ENCODE measurements at places on chromosomes 2 and 18. TPM values are rescaled to one million over a fixed set of nuclear protein-coding genes. Genes with fewer than 3 reads are reported as not detected.

- no peak for DNase-seq
Measured at GRCh38 chr2:3108105-3108504, 269.5 kb downstream of the EIPR1 start.

DNA sequence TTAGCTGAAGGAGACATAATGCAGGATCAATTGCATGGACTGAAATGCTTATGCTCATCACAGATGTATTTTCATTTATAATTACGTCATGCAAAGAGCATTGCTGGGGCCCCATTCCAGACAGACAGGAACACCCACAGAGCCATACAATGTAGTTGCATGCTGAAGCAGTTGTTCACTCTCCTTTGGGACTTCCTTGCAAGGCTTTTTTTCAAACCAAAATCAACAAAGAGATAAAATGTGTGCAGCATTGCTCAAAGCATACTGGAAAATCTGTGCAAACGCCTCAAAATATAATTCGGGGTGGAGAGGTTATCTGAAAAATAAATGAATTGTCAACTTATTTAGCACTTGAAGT, 463.2 kb downstream of the CDH2 start:
- DNase-seq: peak; percentile 92

DNA sequence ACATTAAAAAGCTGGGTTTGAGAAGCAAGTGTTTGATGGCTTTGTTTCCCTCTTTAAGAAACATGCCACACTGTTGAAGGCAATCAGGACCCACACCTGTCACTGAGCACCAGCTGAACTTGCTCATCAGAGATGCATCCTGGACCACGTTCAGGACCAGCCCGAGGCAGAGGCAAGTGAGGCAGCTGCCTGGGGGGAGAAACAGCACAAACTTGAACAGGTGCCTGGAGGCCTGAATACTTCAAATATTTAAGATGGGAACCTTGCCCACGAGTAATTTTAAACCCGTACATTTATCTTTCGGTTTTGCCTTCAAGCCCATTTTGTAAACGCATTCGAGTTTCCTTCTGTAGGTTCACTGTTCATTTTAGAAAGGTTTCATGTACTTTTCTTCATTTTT, 421.3 kb downstream of the NYAP2 start:
- DNase-seq: no peak

DNA sequence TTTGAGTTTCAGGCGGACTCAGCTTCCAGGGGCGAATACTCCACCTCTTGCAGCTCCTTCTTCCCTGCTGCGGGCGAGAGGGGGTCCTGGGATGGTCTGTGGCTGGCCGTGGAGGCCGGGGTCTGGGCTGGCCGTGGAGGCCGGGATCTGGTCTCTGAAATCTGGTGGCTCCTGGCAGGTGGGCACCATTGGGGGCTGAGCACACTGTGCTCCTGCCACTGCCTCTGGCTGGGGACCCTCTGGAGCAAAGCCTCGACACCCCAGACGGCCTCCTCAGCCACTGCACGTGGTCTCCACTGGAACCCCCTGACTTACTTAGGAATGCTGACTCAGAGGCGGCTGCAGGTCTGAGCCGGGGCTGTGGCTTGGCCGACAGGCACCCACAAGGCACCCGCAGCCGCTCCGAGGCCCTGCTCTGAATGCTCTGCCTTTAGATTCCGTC, 100.1 kb upstream of the ALKAL2 start:
- no peak for DNase-seq

- DNase-seq: no peak
Measured at GRCh38 chr2:221600388-221600787, 28.3 kb upstream of the EPHA4 start.

GRCh38 chr2:19797871-19798270, 103.9 kb downstream of the TTC32 start:
- no peak for DNase-seq

The GPR45 gene
- not detected for total RNA-seq

The MRPL33 gene
- total RNA-seq: 63.0 TPM

DNA sequence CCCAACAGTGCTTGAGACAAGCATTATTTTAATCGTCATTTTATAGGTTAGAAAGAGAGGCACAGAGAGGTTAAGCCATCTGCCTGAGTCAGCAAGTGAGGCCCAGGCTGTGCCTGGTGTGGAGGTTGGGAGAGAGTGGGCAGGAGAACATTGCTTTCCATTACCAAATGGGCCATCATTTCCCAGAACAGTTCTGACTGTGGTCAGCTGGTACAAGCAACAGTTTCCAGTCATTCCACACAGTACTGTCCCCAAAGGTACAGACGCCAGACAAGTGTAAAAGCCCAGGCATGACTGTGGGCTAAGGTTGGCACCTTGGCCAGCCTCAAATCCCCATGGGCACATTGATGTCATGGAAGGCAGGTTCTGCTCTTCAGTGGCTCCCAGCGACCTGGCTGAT, 98.2 kb upstream of the LCLAT1 start:
- DNase-seq: no peak

GRCh38 chr2:188956961-188957360, 17.2 kb upstream of the COL3A1 start:
- peak; percentile 75 for DNase-seq

The VWA3B gene
- total RNA-seq: not detected

The MMADHC gene
- 92.2 TPM for total RNA-seq

- no peak for DNase-seq
Measured at GRCh38 chr2:217988840-217989204, 14.0 kb downstream of the TNS1 start.

The PKP4 gene
- 56.4 TPM for total RNA-seq

The C1QL2 gene
- 0.10 TPM for total RNA-seq

DNA sequence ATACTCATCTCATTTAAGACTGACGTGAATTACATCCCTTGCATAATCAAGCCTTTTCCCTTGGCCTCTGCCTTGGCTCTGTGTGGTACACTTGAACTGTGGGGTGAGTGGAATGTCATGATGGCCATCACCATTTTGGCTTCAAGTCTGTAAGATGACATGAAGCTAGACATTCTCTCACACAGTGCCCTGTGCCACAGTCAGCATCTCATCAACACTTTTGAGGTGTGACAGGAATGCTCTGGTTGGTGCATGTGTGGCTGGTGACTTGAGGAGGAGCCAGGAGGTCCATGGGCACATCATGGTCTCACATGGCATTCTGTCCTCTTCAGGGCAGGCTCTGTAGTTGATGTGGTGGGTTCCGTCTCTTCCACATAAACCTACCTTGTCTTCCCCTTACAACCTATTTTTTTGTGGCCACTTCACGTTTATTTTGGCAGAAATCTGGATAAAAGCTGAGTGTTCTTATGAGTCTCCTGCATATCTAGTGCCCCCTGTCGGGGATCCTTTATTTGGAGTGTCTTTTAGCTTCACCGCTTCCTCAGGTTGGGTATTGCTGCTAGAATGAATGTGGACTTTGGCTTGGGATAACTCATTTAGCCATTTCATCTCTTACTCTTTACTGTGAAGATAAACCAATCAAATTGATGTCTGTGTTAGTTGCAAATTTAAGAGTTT, 28.1 kb downstream of the MAP4K4 start:
- no peak for DNase-seq

The TXNL1 gene
- total RNA-seq: 28.6 TPM

- no peak for DNase-seq
Measured at GRCh38 chr2:118669654-118670053, 177.8 kb downstream of the EN1 start.

DNA sequence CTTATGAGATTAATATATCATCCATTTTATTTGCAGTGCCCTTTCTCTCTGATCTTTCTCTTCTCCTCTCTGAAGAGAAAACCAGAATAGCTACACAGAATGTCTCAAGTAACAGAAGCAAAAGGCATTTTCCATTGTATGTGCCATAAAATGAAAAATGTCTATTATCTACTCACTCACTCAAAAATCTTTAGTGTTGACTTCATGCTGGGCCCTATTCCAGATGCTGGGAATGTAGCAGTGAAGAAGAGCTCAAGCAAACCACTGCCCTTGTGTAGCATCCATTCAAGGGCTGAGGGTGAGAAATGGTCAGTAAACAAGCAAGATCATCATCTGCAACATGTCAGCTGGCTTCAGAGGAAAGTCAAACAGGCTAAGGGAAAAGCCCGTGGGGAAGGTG, 427.7 kb downstream of the METTL4 start:
- peak; percentile 84 for DNase-seq

- DNase-seq: no peak
Measured at GRCh38 chr2:197661626-197662025, 13.8 kb downstream of the RFTN2 start.

DNA sequence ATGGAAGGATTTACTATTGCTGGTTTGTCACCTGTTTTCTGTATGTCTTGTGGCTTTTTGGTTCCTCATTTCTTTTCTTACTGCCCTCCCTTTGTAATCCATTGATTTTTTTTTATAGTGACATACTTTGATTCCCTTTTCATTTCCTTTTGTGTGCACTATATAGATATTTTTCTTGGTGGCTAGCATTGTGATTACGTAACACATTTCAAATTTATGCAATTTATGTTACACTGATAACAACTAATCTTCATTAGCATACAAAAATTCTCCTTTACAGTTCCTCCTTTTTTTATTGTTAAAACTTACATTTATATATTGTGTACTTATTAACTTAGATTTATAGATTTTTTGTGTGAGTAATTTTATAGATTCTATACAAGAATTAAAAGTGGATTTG, 80.6 kb downstream of the OTX1 start:
- no peak for DNase-seq

DNA sequence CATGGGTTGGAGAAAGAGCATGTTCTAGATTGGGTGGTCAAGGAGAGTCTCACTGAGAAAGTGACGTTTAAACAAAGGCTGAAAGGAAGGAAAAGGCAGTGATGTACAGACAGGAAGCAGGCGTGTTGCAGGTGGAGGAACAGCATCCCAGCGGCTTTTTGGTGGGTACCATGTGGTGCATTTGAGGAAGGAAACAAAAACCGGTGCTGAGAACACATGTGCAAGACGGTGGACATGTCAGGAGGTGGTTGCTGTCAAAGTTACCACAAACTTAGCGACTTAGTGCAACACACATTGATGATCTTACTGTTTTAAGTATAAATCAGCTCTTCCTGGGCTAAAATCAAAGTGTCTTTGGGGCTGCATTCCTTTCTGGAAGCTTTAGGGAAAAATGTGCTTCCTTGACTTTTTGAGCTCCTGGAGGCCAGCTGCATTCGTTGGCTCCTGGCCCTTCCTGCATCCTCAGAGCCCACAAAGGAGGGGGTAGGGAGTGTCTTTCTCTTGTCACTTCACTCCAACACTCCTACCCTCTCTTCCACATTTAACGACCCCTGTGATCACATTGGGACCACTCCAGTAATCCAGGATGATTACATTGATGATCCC, 380.6 kb downstream of the FBXO15 start:
- DNase-seq: no peak

DNA sequence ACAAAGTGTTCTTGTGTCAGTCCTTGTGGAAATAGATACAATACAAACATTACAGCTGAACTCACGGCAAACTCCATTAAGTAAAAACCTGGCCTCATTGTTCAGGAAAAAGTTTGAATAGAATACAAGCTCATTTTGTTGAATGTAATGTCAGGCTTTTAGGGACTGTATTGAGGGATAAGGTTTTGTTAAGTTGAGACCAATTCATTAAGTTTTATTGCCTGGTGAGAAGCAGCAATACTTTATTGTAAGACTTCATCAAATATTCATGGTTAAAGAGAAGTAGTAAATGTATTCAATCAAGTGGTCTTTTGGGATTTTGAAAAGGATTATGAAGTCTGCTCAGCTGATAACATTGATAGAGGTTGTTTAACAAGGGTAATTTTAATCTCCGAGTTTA, 35.4 kb upstream of the METAP1D start:
- DNase-seq: no peak

The RETREG2 gene
- total RNA-seq: 31.2 TPM

- DNase-seq: peak; percentile 43
Measured at GRCh38 chr2:237072067-237072931, 13.4 kb upstream of the COPS8 start.

The RTP5 gene
- not detected for total RNA-seq

The ELOA2 gene
- total RNA-seq: not detected

DNA sequence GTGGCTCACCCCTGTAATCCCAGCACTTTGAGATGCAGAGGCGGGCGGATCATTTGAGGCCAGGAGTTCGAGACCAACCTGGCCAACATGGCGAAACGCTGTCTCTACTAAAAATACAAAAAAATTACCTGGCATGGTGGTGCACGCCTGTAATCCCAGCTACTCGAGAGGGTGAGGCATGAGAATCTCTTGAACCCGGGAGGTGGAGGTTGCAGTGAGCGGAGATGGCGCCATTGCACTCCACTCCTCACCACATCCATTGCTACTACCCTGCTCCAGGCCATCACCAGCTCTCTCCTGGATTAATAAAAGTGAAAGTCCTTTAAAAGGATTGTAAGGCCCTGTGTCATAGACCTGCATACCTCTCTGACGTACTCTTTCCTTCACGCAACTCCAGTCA, 1.2 kb downstream of the RMP24 start:
- DNase-seq: no peak

DNA sequence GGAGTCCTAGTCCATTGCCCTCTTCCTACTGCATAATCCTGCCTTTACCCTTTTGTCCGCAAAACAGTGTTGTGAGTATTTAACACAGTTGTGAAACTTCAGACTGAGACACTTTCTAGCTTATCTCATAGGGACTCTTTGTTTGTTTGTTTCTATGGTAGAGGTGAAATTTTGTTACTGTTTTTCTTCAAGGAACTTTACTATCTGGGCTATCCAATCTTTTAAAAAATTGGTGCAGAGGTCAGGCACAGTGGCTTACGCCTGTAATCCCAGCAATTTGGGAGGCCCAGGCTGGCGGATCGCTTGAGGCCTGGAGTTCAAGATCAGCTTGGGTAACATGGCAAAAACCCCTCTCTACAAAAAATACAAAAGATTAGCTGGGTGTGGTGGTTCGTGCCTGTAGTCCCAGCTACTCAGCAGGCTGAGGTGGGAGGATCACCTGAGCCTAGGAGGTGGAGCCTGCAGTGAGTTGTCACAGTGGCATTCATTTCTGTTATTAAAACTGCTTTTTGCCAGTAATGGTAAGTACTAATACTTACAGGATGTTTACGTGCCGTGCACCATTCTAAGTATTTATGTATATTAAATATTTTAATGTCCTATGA, 18.8 kb downstream of the GMCL1 start:
- DNase-seq: no peak

- peak; percentile 11 for DNase-seq
Measured at GRCh38 chr2:82667491-82667890, 1791.6 kb downstream of the SUCLG1 start.

DNA sequence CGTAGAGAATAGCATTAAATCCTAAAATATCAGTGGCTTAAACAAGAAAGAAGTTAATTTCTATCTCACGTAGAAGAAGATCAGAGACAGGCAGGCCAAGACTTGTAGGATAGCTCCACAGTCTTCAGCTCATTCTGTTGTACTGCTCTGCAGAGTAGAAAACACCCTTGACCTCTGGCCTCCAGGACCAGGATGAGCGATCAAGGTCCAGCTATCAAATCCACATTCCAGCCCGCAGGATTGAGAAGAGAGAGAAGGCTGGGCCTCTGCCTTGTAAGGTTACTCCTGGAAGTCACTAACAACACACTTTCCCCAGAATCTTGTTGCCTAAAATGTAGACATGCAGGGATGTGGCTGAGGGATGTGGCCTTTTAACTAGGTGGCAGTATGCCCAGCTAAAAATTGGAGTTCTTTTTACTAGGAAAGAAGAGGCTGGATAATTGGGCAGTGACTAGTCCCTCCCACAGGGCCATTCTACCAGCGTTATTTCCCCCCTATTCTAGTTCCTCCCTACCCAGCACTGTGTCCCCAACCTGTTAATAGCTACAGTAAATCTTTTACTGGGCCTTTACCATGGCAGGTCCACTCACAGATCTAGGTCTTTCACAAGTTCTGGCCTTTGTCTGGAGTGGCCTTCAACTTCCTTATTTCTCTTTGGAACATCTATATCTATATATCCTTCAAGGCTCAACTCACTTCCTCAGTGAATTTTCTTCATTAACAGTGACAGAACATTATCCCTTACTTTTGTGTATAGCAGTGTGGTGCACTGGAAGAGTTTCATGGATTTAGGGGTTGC, 165.0 kb downstream of the DIS3L2 start:
- no peak for DNase-seq

GRCh38 chr18:35408843-35409261, 31.7 kb upstream of the ZNF396 start:
- no peak for DNase-seq
